ENCODE measurements at places on chromosomes 11 and 22.

- DNase-seq = no peak
Observed at GRCh38 chr11:114285599-114285998, 10.6 kb upstream of the NNMT start.

DNA sequence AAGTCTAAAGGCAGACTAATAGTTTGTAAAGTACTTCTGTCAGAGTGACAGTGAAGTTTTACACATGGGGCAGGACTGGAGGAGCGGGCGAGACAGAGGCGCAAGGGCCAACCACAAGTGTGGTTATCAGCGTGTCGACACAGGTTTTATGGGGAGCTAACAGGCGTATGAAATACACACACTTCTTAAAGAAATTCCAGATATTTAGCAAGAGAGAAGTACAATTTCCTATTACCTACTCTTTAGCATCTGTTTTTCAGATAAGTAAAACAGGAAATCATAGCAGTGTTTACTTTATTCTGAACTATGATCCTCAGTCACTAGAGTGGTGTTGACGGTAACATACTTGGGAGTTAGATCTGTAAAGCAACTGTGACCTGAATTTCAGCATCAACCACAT is 22.5 kb downstream of the VSIG10L2 start:
- DNase-seq = no peak

DNA sequence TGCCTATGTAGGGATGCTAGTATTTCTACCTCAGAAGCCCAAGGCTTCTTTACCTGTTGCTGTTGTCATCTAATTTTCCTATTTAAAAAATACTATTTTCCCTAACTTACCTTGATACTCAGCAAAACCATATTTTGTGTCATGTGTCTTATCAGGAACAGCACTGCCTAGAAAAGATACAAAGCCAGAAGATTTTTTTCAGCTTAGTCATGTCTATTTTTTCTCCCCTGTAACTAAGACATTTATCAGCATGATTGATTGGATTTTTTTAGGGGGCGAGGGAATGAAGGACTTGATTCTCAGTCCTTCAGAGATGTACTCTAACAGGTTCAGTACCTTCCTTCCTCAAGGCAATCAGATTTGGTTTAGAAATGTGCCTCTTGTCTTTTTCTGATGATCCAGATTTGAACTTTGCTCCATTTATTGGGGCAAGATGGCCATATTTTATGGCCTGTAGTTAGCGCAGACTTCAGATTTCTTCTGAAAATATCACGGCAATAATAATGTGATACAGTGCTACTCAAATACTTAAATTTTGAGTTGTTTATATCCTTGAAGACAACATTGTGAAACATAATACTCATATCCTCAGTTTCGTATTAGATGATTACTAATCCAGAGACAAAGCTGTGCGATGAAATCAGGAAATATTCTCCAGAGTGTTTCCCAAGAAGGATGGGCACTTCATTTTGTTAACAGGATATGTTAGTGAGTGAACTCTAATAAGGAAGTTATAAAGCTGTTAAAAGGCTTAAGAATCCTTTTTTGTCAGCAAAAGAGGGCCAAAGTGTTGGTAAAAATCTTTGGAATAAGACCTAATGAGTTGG is 3.8 kb upstream of the PIK3IP1 start:
- no peak for DNase-seq

GRCh38 chr11:11841723-11842420 is at the start of gene USP47:
TSS of gene USP47 (plus strand) at chr11:11841972. CDS start at chr11:11842186, 214 bp downstream.
- peak; percentile 86 for DNase-seq

DNA sequence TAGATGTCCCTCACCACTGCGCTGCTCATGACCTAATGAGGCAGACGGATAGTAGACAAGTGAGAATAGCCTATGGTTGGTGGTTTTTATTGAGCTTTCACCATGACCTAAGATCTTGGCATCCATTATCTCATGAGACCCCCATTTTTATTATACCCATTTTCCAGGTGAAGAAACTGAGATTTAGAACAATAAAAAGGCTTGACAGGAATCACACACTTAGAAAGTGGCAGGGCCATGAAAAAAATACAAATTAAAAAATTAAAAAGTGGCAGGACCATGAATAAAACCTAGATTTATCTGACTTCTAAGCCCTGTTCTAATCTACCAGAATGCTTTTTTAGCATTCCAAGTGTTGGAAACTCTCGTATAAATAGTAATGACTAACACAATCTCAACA is 1.1 kb downstream of the LRRC55 start:
- DNase-seq = no peak
